ENCODE measurements at places on chromosomes 12 and 14.

GRCh38 chr14:21711360-21711961, 37.8 kb upstream of the OR4E1 start:
- peak; percentile 67 for DNase-seq

DNA sequence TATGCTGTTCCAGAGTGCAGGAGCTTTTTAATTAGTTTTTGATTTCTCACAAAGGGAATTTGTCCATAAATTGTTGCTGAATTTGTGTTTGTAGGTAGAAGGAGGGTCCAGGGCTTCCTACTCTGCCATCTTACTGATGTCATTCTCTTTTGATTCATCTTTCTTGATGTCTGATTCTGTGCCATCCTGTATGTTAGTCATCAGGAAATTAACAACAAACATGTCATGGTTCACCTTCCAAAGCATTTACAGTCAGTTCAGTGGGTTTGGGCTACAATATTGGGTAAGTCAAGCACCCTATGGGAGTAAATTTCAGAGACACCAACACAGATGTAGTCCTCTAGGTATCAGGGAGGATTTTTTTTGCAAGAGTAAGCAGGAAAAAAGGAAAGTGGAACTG, 135.2 kb upstream of the SLC38A2 start:
- no peak for DNase-seq

DNA sequence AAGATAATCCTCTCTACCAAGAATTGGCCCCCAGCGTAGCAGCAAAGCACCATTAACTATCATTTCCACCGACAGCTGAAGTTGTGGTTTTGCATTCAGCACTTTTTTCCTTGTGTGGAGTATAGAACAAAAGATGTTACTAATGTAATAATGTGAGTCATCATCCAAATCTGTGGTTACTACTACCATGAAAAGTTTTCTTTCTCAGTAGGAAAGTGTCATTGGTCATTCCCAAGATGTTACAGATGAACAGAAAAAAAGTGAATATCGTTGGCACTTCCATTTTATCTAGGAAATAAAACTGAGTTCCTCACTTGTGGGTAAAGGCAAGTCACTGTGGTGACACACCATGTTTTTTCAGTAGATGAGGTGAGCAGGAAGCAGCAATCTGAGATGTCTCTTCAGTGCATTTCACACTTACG, 30.3 kb upstream of the IFNG start:
- DNase-seq, result no peak

DNA sequence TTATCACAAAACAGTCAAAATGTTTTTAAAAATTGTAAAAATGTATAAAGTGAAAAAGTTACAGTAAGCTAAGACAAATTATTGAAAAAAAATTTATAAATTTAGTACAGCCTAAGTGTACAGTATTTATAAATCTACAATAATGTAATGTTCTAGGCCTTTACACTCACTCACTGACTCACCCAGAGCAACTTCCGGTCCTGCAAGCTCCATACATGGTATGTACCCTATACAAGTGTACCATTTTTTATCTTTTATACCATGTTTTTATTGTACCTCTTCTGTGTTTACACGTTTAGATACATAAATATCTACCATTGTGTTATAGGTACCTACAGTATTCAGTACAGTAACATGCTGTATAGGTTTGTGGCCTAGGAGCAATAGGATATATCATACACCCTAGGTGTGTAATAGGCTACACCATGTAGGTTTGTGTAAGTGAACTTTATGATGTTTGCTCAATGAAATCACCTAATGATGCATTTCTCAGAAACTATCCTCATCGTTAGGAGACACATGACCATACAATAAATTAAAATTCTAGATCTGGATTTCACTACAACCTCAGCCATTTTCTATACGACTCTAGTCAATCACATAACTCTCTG, 66.8 kb downstream of the TXNDC16 start:
- DNase-seq, result no peak

GRCh38 chr12:99436584-99436983, 211.0 kb upstream of the GARIN6 start:
- DNase-seq, result no peak

GRCh38 chr12:100926669-100927248, 132.2 kb downstream of the ANO4 start:
- no peak for DNase-seq

- DNase-seq, result no peak
These were observed 36.4 kb upstream of the GXYLT1 start for GRCh38 chr12:42180990-42181596.

DNA sequence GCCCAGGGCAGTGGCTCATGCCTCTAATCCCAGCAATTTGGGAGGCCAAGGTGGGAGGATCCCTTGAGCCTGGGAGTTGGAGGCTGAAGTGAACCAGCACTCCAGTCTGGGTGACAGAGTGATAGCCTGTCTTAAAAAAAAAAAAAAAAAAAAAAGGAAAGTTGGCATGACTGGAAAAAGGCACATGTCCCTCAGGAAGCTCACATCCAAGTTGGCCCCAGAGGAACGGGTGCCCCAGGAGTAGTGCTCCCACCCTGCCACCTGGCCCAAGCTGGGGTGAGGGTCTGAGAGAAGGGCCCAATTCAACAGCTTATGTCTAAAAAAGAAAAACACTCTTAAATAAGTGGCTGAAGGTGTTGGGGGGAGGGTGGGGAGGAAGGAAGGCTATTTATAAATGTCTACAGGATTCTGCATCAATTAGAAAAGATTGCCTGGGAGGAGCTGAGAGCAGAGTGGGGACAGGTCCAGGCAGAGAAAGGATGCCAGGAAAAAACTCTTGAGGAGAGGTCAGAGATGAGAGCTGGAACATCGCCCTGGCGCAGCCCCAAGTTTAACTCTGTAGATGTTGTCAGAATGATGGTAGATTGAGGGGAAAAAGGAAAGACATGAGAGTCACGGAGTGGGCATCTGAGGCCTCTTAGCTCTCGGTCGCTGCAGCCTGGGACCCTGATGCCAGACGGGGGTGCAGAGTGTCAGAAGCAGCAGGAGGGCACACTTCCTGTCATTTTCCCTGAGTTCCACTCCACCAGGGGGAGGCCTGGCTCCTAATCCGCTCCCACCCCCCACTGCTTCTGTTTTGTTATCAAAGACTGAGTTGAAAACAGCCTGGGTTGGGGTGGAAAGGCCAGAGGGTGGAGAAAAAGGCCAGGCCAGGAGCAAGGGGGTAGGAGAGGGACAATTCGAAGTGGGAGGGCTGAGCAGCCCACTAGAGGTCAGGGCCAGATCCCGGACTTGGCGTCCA, 7.3 kb downstream of the SPRYD3 start:
- DNase-seq, result no peak

- DNase-seq, result no peak
These were observed 48.7 kb downstream of the CCNK start for GRCh38 chr14:99529899-99530298.

GRCh38 chr12:96495155-96495554, 5.8 kb downstream of the CFAP54 start:
- DNase-seq, result no peak

GRCh38 chr12:76766161-76766560, 2.2 kb downstream of the ZDHHC17 start:
- no peak for DNase-seq

DNA sequence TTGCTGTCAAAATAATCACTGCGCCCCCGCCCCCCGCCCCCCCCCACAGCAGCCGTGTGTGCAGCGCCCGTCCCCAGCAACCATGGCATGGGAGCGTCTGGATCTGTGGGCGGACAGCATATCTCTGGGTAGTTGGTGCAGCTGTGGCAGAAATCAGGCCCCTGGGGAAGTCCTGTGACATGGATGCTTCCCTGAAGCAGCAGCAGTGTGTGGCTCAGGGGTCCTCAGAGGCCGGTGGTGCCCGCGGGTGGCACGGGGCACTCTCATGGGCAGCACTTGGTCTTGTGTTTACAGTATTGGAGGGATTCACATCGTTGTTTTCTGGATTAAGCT, 19.2 kb downstream of the XRCC3 start:
- no peak for DNase-seq

- DNase-seq, result no peak
These were observed 14.6 kb downstream of the C14orf132 start for GRCh38 chr14:96053600-96054381.

- DNase-seq, result no peak
These were observed 83.9 kb downstream of the FUT8 start for GRCh38 chr14:65496178-65496993.

DNA sequence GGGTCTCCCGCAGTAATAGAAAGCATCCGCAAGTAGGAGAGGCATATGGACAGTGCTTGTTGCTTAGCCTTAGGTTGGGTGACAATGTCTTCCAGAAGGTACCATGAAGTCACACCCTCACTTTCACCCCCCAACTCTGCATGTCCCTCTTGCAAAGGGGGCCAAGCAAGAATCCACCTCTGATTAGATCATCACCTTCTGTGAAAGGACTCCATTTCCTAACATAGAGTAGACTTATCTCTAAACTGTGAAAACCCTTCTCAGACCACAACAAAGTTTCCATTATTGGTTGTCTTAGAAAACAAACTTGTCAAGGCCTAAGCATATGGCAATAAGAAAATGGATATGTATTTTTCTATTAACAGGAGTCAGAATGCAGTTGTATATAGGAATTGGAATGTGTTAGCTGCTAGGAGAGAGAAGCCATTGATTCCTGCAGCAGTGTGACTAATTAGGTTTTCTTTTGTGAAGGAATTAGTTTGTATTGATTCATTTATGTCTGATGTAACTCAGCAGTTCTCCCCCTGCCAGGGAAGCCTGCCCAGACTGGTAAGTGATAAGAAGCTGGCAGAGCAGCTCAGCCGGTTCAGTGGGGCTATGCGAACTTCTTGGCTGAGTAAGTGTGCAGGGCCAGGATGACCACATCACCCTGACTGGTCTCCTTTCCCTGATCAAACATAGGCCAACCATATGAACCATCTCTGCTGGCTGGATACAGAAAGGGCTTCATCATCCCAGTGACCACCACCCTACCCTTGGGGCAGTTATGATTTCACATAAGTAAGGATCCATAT, 107.3 kb upstream of the CCDC196 start:
- no peak for DNase-seq

DNA sequence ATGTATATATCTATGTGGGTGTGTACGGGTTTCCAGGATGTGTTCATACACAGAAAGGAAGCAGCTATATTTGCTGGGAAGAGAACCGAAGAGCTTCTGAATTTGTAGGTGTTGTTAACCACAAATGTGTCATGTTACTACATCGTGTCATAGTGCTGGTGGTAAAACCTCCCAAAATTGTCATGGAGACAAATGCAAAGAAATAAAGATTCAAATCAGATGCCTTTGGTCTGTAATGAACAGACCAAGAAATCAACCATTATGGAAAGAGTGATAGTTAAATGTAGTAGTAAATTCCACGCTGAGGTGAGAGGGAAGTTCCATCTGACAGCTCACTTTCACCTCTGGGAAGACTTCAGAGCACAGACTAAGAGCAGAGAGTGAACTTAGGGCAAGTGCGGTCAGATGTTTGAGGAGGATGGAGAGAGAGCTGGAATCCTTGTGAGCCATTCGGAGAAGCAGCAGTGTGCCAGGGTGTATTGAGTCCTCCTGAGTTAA, 487.5 kb downstream of the TMEM121 start:
- no peak for DNase-seq

- no peak for DNase-seq
These were observed 615 bp downstream of the DDX51 start for GRCh38 chr12:132143336-132144071.

GRCh38 chr14:99718031-99718810, 34.1 kb downstream of the CYP46A1 start:
- DNase-seq, result peak; percentile 78

DNA sequence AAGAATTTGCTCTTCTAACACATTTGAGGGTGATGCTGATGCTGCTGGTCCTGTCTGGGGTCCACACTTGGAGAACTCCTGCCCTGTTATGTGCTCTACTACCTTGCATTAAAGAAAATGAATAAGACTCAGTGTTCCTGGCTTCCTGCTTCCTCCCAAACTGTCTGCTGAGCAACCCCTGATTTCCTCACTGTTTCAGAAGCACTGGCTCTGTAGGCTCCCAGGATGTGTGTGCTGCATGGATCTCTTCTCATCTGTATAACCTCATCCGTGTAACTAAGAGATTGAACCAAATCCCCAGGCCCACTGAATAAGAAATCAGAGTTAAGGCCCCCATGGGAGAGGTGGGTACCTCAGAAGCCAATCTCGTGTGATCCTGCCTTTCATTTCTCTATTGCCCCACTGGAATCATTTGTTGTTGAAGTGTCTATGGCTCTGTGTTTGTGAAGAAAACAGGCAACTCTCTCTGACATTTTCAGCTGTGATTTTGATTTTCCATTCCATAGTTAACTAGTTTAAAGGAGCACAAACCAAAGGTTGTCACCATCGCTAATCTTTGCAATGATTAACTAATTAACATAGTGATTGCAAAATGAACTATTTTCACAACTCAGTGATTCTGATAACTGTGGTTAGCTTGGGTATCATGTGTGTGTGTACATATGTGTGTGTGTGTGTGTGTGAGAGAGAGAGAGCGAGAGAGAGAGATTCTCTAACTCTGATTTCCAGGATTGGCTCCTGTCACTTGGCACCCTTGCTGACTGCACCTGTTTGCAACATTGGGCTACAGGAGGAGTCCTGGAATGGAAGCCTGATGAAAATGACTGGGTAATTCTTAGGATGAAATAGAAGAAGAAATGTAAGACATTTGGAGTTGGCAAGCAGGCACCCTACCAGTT, 196.2 kb downstream of the SLC38A4 start:
- DNase-seq, result no peak

DNA sequence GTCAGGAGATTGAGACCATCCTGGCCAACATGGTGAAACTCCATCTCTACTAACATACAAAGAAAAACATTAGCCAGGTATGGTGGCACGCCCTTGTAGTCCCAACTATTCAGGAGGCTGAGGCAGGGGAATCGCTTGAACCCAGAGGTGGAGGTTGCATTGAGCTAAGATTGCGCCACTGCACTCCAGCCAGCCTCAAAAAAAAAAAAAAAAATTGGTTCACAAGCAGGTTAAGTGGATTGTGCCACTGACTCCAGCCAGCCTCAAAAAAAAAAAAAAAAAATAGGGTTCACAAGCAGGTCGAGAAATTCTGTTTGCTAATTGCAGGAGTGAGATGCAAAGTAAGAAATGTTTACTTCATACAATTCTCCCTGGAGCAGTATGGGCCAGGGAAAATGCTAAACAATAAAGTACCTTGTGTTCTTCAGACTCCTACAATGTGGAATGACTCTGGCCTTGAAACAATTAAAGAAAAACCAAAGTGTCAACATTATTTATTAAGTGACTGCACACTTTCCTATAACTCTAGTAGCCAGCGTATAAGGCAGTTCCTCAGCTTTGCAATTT, 6.1 kb downstream of the EDDM3B start:
- DNase-seq, result no peak

- DNase-seq, result no peak
These were observed 14.8 kb upstream of the LRTM2 start for GRCh38 chr12:1805441-1806081.

GRCh38 chr12:71594214-71594948, 69.3 kb downstream of the ZFC3H1 start:
- peak; percentile 15 for DNase-seq

GRCh38 chr14:62117010-62117750, 355.0 kb downstream of the SNAPC1 start:
- peak; percentile 96 for DNase-seq

- DNase-seq, result no peak
These were observed 45.4 kb upstream of the PCED1B start for GRCh38 chr12:47033789-47034555.
